Cerebellar nuclear complex (tissue), 1 donor: ENCODE measurements at places on chromosomes 16 and 17.

DNA sequence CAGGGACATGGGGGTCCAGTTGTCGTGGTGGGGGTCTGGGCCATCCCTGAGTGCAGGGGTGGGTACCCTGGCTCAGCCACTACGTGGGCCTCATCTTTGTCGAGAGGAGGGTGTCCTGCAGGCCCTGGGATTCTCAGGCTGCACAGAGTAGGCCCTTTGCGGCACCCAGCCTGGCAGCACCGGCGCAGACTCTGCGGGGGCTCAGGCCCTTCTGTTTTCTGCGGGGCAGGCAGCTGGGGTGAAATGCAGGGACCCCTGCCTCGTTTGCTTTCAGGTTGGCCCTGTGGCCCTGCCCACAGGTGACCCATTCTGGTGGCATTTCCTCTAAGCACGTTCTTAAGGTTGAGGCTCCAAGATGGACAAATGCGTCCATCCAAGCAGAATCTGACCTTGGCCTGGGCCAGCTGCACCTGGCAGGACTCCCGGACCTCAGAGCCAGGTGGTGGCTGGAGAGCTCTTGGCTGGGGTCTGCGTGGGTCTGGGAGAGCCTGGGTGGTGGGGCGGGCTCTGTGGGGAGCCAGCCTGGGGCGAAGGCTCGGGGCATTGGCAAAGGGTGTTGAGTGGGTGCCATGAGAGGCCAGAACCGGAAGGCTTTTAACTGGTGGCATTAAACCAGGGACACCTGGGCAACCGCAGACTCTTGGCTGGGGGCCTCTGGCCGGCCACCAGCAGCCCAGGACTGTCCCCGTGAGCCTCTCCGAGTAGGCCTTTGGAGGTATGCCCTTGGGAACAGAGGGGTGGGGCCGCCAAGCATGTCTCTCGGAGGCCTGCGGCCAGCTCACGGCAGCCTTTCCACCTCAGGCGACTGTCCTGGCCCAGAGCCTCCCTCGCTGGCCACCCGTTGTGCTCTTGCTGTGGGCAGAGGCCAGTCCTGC lies 16.9 kb downstream of the PRSS27 start:
- no peak for DNase-seq

DNA sequence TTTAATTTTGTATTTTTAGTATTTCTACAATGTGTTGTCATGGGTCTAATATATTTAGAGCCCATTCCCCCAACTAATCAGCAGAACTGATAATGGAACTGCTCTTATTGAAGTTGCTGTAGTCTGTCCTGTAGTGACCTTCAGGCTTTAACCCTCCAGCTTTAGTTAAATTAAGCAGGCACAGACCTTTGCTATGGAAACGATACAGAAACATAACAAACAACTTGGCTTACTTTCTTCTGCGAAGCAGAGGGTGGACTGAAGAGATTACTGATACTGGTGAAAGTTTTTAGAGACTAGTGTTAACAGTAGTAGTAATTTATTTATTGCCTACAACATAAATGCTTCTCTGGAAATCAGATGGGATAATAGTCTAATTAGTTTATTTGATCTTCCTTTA lies 61.4 kb downstream of the NFATC3 start:
- no peak for DNase-seq

DNA sequence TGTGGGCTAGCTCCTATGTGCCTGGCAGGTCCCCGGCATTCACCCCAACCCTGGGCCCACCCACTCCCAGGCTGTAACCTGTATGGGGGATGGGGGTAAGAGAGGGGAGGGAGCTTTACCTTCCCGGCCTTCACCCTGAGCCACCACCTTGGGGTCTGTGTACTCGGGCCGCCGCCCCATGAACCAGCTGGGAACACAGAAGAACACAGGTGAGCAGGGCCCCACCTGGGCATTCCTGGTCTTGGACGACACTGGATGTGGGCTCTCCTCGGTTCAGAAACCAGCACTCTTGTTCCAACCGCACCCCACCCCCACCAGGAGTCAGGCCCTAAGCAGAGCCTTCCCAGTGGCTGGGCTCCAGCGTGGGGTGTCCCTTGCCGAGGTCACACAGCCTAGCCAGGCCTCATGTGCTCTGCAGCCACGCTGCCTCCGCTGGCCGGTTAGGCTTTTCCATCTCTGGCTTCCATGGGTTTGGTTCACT lies 18.8 kb downstream of the B9D1 start:
- no peak for DNase-seq

GRCh38 chr16:83917152-83918120 lies 18.5 kb downstream of the MLYCD start:
- DNase-seq = no peak

GRCh38 chr16:17340804-17341203 lies 130.0 kb downstream of the XYLT1 start:
- DNase-seq = no peak

GRCh38 chr16:75097941-75098901 lies 18.4 kb downstream of the LDHD start:
- DNase-seq = no peak

- DNase-seq = no peak
These were observed 1.0 kb downstream of the HSD11B2 start for GRCh38 chr16:67431775-67432505.

DNA sequence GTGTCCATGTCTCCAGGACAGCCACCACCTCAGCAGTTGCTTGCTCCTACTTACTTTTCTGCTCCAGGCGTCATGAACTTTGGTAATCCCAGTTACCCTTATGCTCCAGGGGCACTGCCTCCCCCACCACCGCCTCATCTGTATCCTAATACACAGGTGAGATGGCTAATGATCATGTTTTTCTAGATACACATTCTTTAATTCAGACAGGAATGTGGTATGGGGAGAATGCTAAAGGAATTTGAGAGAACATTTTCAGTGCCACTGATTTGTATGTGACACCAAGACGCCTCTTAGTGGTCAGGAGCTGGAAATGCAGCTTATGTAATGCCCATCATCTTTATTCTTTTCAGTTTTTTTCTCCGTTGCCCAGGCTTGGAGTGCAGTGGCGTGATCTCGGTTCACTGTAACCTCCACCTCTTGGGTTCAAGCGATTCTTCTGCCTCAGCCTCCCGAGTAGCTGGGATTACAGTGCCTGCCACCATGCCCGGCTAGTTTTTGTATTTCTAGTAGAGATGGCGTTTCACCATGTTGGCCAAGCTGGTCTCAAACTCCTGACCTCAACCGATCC lies 8.9 kb upstream of the RAPGEFL1 start:
- no peak for DNase-seq

DNA sequence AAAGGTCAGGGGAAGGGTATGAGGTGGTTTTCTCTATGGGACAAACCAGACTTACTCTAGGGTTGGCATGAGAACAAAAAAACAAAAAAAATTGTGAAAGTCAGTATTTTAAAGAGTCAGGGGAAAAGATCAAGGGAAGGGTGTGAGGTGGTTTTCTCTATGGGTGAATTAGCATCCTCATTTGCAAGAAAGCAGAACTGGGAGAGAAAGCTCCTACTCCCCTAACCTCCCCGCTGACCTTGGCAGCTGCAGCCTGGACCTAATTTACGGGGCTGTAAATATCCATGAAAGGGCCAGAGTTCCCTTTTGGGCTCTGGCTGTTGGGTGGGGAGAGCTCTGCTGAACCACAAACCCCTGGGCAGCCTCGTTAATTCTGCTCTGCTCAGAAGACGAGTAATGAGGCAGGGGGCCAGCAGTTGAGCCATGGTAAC lies 10.6 kb downstream of the RHBDL3 start:
- no peak for DNase-seq

DNA sequence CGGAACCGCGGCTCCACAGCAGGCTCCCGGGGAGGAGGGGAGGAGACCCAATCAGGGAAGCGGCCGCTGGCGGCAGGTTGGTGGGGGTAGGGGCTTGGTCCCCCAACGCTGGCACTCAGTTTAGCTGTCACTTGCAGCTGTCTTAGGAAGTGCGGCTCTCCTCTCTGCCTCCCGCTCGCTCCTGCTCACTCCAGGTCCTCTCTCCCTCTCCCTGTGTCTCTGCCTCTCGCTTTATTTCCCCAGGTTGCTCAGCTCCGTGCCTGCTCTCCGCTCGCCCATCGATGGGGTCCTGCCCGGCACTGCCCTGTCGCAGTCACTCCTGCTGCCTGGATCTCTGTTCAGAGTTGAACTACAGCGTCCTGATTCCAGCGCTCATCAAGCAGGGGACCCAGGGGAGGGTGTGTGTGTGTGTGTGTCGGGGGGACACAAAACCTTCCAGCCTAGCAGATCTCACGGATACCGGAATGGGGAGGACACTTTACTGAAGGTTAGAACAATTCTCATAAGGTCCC lies 145.6 kb downstream of the ENGASE start:
- DNase-seq = no peak

GRCh38 chr17:49229805-49230600 lies 584 bp downstream of the PHOSPHO1 start:
- no peak for DNase-seq

- no peak for DNase-seq
These were observed 98.4 kb downstream of the XYLT1 start for GRCh38 chr16:17372386-17372785.

- DNase-seq = no peak
These were observed 4.0 kb upstream of the RAB11FIP4 start for GRCh38 chr17:31387438-31387837.

- DNase-seq = no peak
These were observed 36.6 kb upstream of the ALKBH5 start for GRCh38 chr17:18146980-18147379.

DNA sequence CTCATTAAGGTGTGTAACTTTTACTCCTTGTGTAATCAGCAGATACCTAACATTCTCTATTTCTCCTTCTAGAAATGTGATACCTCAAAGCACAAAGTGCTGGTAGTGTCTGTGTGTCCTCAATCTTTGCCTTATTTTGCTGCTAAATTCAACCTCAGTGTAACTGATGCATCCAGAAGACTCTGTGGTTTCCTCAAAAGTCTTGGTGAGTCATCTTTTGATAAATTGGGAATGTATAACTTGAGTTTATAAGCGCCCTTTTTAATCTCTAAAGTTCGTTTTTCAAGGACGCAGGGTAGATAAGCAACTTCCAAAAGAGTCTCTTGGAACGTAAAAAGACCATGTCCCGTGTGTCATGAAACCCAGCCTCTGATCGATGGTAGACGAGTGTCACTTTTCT lies 10.2 kb downstream of the NARF start:
- no peak for DNase-seq

DNA sequence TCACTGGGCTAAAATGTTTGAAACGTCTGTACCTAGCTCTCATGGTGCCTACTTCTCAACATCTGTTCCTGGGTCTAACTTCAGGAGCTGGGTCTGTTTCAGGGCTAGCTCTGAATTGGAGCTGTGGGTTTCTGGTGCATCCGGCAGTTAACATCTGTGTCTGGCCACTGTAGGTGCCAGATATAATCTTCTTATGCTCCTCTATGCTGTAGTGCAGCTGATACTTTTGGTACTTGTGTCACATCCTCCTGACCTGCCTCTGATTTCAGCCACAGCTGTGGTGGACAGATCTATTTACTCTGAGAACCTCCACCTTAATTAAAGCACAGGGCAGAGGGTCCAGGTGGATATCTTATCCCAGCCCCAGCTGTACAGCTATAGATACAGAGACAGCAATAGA lies 496.5 kb upstream of the CDH11 start:
- DNase-seq = no peak

DNA sequence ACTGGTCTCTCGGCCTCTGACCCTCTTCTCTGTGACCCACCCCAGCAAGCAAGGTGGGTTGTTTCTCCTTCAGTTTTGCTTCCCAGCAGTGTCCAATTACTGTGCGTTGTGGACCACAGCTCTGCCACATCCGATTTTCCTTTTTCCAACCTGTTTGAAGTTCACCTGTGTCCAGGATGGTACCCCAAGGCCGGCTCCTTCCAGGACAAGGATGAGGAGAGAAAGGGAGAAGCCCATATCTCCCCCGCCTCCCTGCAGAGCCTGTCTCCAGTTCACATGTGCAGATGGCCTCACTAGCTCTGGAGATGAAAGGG lies 13.5 kb downstream of the NMRAL1 start:
- DNase-seq = no peak

GRCh38 chr17:77461277-77462057 lies 320.7 kb downstream of the SEC14L1 start:
- DNase-seq = no peak
